ENCODE measurements at places on chromosomes 12 and 14.
A peak's percentile ranks its signal among the peaks of the same experiment; 100 is the strongest.

- peak; percentile 17 for DNase-seq
Observed at GRCh38 chr12:46217541-46218321, 51.1 kb downstream of the SLC38A1 start.

DNA sequence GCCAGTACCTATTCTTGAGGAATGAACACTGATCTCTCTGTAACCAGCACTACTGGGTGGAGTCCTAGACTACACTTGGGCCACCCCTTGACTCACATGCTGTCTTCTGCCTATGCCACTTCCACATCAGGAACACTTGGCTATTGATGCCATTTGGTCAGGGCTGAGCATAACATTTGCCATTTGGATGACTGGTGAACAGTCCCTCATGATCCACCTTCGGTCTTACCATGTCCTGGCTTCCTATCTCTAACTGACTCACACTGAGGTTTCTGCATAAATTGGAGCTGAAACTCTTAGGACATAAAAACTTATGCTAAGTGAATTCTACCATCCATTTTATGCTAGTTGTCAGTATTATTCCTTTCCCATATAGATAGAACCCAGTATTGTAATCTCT is 91.7 kb upstream of the PELI2 start:
- DNase-seq, result no peak

- no peak for DNase-seq
Observed at GRCh38 chr14:61517911-61518384, 177.4 kb upstream of the HIF1A start.

GRCh38 chr14:55005071-55005470 is 21.8 kb downstream of the WDHD1 start:
- no peak for DNase-seq

GRCh38 chr12:77347017-77347416 is 281.6 kb upstream of the E2F7 start:
- DNase-seq, result no peak

DNA sequence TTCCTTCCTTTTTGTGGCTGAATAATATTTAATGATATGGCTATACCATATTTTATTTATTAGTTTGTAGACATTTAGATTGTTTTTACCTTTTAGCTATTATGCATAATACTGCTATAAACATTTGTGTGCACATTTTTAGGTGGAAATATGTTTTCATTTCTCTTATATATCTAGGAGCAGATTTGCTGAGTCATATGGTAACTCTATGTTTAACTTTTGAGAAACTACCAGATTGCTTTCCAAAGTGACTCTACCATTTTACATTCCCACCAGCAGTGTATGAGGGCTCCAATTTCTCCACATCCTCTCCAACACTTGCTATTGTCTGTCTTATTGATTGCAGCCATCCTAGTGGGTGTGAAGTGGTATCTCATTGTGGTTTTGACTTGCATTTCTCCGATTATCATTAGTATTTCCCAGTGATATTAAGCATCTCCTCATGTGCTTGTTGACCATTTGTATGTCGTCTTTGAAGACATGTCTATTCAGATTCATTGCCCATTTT is 160.2 kb downstream of the KICS2 start:
- DNase-seq, result no peak

DNA sequence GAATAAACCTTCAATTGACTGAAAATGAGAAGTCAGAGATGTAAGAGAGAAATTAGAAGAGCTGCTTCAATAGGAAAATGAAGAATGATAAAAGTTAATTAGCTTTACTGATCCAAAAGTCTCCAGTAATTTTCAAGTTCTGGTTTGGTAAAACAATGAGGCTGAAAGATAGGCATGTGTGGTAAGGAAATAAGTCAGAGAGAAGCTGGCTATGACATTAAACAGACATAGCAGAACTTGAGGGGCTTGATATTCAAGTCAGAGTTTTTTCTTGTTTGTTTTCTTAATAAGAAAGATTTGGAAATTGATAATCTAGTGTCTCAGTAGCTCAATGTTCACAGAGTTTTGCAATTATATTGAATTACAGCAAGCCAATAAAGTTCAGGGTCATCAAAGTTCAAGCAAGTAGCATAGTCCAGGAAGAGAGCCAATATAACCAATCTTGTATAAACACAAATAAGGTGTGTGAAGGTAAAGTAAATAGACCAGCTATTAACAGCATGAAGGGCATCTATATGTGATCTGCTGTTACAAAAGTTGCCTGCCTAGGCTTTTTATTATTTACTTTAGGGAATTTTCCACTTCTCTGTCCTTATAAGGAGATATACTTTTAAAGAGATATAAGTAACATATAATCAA is 1111.5 kb downstream of the TRHDE start:
- no peak for DNase-seq

GRCh38 chr12:110165540-110166159 is 41.5 kb downstream of the IFT81 start:
- DNase-seq, result no peak

GRCh38 chr14:22882529-22883172 is 371 bp upstream of the REM2 start:
- no peak for DNase-seq

- DNase-seq, result no peak
Observed at GRCh38 chr12:123058980-123059379, 78.5 kb downstream of the ARL6IP4 start.

- DNase-seq, result peak; percentile 37
Observed at GRCh38 chr12:121668750-121669520, 519 bp downstream of the MORN3 start.

DNA sequence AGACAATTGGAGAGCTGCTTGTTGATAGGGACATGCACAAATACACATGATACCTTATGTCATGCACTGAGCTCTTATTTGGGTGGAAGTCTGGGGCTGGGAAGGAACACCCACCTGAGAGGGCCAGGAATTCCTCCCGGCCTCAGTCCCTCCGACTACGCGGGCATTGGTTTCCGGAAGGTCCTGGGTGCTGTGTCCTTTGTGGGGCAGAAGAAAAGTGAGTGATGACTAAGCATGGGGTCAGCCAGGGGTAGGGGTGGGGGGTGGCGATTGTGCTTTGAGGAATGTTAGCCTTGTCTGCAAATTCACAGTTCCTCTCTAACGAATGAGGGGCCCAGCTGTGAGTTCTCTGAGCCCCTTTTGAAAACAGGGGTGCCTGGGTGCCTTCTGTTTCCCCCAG is 798 bp downstream of the CELA1 start:
- DNase-seq, result no peak

DNA sequence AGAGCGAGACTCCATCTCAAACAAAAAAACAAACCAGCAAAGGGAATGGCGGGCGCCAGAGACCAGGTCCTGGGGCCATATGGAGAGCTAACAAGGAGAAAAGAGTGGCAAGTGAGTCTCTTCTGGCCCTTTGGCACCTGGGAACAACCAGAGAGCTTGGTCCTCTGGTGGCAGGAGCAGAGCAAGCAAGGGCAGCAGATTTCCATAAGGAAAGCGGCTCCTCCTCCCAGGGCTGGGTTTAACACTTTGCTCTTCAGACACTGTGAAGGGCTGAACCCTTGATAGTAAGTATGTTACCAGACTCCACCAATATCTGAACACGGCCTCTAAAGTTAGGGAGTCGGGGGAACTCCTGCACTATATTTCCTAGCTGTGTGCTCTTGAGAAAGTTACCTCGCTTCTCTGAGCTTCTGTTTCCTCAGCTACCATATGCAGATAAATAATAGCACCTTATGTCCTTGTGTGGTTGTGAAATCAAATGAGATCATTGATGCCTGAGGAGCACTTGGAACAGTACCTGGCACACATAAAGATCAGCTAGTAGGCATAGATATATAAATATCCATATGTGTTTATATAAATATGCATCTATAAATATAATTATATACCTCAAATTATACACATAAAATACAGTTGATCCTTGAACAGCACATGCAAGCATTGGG is 33.4 kb upstream of the PLEKHG6 start:
- no peak for DNase-seq

DNA sequence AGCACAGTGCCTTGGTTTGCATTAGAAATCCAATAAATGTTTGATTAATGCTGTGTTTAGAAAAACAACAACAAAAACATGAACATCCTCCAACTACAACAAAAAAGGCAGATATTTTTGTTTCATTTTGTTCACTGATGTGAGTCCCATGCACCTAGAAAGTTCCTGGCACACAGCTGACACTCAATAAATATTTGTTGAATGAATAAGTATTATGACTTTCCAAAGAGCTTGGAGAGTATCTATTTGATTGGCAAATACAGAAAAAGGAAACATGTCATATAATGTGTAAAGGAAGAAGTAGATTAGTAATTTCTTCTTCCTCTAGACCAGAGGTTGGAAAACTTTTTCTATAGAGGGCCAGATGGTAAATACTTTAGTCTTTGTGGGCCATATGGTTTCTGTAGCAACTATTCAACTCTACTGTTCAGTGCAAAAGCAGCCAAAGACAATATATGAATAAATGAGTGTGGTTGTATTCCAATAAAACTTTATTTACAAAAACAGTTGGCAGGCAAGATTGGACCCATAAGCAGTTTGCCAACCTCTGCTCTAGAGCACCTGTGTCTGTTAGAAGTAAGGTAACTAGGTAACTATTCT is 312.3 kb upstream of the DIO2 start:
- no peak for DNase-seq

- no peak for DNase-seq
Observed at GRCh38 chr12:94560431-94561221, 89.7 kb downstream of the TMCC3 start.

DNA sequence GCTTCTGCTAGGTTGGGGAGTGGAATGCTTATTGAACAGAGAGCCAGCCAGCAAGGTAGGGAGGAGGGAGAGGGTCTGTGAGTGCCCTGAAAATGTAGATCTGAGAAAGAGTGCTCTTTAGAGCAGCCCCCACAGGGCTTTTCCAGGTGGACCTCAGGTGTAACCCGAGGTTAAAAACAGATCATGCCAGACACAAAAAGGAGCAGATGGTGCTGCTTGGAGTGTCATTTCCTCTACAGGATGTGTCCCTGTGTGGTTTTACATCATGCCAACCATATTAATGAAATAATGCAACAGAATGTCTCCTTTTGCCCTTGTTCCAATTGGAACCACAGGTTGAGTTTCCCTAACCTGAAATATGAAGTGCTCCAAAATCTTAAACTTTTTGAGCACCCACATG is 6.4 kb downstream of the SUSD6 start:
- DNase-seq, result no peak

DNA sequence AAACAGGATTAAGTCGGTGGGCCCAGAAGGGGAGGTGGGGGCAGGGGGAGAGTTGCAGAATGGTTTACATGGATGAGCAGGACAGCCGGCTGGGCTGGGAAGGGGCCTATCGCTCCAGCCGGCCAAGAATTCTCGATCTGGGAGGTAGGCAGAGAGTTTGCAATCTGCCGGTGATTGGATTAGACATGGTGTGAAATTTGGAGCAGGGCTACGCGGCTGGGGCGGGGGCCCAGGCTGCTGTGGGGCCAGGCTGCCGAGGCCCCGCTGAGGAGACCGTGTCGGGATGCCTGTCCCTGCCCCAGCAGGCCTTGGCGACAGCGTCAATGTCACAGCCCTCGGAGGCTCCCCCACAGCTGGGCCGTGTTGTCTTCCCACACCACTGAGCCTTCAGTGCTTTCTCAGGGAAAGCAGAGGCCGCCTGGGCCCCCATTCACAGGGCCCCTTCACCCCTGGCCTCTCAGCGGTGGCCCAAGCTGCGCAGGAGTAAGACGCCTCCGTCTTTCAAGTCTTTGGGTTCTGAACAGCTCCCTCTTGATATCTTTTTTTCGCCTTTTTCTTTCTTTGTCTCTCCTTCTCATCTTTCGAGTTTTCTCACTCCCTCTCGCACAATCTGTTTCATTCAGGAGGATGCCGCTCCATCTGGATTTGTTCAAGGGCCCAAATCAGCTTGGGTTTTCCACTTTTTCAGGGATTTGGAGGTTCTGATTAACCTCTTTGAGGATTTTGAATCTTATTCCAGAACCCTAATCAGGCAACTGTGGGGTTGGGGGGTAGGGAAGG is 117.5 kb upstream of the PARP11 start:
- DNase-seq, result no peak

DNA sequence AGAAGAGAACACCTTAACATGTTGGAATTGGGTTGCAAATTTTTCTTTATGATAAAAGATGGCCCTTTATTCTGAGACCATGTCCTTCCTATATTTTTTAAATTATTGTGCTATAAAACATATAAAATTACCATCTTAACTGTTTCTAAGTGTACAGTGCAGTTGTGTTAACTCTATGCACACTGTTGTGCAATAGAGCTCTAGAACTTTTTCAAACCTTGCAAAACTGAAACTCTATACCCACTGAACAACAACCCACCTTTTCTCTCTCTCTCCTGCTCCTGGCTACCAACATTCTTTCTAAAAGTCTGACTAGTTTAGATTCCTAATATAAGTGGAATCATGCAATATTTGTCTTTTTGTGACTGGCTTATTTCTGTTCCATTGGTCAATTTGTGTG is 7.8 kb upstream of the CPM start:
- no peak for DNase-seq

DNA sequence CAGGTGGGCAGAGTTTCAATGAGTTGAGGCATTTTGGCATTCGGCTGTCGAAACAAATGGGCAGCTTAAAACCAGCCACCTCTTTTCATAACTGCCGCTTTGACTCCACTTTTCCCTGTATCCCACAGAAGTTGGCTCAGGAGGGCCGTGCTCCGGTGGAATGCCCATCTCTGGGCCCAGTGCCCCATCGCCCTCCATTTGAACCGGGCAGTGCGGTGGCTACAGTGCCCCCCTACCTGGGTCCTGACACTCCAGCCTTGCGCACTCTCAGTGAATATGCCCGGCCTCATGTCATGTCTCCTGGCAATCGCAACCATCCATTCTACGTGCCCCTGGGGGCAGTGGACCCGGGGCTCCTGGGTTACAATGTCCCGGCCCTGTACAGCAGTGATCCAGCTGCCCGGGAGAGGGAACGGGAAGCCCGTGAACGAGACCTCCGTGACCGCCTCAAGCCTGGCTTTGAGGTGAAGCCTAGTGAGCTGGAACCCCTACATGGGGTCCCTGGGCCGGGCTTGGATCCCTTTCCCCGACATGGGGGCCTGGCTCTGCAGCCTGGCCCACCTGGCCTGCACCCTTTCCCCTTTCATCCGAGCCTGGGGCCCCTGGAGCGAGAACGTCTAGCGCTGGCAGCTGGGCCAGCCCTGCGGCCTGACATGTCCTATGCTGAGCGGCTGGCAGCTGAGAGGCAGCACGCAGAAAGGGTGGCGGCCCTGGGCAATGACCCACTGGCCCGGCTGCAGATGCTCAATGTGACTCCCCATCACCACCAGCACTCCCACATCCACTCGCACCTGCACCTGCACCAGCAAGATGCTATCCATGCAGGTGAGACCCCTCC is 5.0 kb upstream of the RNU7-1 start:
- no peak for DNase-seq

GRCh38 chr12:104942075-104942474 is 16.0 kb downstream of the SLC41A2 start:
- DNase-seq, result no peak

DNA sequence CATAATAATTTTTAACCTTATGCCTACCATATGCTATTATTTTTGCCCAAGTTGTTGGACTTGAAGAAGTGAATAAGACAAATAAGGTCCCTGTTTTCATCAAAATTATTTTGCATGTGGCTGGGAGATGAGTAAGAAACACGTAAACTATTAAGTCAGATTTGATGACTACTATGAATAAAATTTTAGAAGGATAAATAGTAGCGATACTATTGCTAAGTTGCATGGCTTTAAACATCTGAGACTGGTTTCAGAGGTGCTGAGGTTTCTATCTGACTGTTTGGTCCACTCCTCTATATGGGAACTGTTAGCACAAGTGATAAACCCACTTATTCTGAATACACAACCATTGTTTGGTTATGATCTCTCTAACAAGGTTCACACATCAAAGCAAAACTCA is 674.3 kb upstream of the MDGA2 start:
- DNase-seq, result no peak

- DNase-seq, result no peak
Observed at GRCh38 chr12:120748242-120748641, 22.6 kb downstream of the ACADS start.

Measured in stimulated activated CD4-positive, alpha-beta T cell treated with anti-CD3 and anti-CD28 coated beads, Interleukin-15, amount 100 ng/mL, for 1 hour (primary cell).